ENCODE measurements at places on chromosomes 2 and 18.

- DNase-seq = no peak
Observed at GRCh38 chr2:236642125-236642524, 72.5 kb downstream of the ACKR3 start.

- no peak for DNase-seq
Observed at GRCh38 chr2:121189661-121190381, 95.2 kb downstream of the TFCP2L1 start.

- DNase-seq = no peak
Observed at GRCh38 chr2:11154016-11154922, 998 bp upstream of the SLC66A3 start.

DNA sequence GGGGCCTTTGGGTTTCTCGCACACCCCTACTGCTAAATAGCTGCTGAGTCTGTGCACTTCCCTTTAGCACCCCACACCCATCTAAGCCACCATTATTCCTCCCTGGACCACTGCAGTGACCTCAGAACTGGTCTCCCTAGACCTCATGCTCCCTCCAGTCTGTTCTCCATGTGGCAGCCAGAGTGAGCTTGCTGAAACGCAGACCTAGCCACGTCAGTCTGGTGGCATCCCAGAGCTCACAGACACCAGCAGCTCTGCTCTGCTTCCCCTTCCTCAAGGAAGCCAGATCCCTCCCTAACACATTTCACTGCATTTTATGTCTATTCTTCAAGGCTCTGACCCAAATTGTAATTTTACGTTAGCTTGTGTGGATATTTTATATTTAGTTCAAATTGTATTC, 144.4 kb downstream of the DYSF start:
- peak; percentile 66 for DNase-seq

DNA sequence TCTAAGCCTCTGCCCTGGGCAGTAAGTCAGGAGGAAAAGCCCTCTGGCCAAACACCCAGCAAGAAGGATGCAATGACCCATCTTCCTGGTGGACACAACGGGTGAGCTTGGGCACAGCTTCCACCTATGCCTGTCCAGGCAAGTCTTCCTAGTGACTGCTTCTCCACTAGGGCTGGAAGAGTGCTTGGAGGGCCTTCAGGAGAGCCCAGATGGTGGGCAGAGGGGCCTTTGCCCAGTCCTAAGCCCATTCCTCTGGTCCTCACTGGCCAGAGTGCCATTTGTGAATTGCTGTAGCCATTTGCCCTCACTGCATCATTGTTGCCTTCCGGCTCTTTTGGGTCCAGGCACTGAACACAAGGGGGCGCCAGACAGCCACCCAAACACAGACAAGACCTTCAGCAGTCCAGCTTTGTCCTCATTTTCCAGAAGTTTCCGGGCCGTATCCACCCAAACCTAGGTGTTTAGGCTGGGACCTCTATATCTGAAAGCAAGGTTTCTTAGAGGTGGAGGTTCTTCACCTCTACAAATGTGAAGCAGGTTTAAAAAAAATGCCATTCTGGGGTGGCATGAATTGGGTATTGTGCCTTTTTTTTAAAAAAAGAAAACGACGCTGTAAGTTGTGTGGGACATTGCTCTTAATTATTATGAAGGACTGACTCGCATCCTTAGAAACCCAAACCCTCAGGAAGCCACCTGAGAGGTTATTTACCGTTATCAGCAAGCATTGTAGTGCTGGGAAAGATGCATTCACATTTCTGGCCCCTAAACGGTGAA, 29.5 kb downstream of the PAX8 start:
- peak; percentile 72 for DNase-seq

Data from fibroblast of skin of abdomen (primary cell).